ENCODE measurements at places on chromosomes 7 and 10. TPM values are rescaled to one million over a fixed set of nuclear protein-coding genes. Genes with fewer than 3 reads are reported as not detected.

Gene SLC18A3
- total RNA-seq = not detected

Gene HYAL4
- total RNA-seq = not detected

Gene FRG2B
- not detected for total RNA-seq

Gene DKK1
- not detected for total RNA-seq

Gene RADIL
- not detected for total RNA-seq

Gene CUBN
- 3.3 TPM for total RNA-seq

Gene COL1A2
- total RNA-seq = not detected

Gene ZNF425
- 0.52 TPM for total RNA-seq

Gene ADAMTS14
- total RNA-seq = not detected

Gene DGKB
- not detected for total RNA-seq

Gene SFRP4
- not detected for total RNA-seq

Gene TES
- total RNA-seq = 75.8 TPM

Gene CHRM2
- total RNA-seq = not detected

Gene SKIDA1
- total RNA-seq = not detected

Gene MMP21
- total RNA-seq = 0.27 TPM

Gene PON1
- not detected for total RNA-seq

Gene SPDYE5
- 0.25 TPM for total RNA-seq

DNA sequence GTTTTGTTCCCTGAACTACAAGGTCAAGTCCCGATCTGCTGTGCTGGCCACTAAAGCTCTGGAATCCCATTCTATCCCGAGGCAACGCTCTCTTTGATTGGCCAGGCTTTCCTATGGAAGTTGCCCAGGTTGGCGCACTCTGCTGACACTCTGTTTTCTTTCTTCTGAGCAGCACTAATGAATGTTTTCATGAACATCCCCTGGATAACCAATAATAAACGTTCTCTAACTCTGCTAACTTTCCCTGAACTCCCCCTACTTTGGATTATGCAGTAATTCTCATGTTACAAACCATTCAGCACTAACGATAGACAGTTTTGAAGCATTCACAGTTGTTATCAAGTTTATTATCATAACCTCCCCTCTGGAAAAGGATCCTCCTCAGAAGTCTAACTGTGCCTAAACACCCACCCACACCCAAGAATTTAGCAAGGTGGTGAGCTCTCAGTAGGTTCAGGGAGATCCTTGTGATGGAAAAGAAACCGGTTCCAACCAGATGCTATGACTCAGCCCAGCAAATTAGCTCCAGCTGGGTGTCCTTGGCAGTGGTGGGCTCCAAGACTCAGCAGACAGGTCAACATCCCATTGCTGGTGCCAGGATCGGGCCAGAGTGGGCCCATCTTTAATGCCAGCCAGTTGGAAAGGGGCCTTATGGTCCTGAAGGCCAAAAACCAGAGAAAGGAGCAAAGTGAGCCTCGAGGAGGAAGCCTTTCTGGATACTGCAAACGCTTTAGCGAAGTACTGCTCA, 68.4 kb downstream of the CREB3L2 start:
- DNase-seq = no peak

- DNase-seq = peak; percentile 56
Observed at GRCh38 chr10:137031-137430, 1.8 kb downstream of the ZMYND11 start.

DNA sequence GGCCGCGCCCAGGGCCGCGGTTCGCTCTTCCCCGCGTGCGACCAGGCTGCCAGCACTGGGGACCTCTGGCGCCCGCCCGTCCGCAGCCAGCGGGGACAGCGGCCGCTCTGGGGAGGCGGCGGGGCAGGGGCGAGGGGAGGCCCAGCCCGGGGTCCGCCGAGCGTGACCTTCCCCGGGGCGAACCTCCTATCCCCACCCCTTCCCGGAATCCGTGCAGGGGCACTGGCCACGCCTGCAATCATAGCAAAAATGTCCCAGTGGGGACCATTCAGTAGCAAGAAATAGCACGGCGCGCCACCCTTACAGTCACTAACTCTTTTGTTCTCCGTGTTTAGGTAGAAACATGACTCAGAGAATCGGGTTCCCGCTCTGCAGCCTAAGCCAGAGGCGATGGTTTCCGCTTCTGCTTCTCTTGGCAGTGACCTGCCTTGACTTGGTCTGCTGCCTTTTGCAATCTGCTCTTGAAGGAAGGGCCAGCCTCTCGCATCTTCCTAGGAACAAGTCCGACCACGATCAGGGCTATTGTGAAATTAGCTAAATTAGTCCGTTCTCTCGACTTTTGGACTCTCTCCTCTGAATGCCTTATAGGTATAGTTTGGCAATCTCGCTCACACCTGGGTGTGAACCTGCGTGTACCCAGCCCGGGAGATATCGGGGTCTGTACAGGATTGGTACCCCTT, 79.3 kb upstream of the ACBD5 start:
- DNase-seq = peak; percentile 11

DNA sequence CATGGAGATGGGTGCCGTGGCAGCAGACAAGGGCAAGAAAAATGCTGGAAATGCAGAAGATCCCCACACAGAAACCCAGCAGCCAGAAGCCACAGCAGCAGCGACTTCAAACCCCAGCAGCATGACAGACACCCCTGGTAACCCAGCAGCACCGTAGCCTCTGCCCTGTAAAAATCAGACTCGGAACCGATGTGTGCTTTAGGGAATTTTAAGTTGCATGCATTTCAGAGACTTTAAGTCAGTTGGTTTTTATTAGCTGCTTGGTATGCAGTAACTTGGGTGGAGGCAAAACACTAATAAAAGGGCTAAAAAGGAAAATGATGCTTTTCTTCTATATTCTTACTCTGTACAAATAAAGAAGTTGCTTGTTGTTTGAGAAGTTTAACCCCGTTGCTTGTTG, 25.9 kb downstream of the BAG3 start:
- DNase-seq = no peak

DNA sequence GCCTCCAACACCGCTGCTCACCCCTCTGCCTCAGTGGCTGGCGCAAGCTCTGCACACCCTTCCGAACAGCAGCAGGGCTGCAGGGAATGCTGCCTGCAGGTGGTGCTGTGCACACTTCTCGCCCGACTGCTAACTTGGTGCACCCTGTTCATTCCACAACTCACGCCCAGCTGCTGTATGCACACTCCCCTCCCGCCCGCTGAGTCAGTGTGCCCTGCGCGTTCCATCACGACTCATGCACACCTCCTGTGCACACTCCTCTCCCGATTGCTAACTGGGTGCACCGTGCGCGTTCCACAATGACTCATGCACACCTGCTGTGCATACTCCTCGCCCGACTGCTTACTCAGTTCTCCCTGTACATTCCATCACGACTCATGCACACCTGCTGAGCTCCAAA, 21.5 kb downstream of the ADARB2 start:
- no peak for DNase-seq

GRCh38 chr7:116339564-116339963, 129.2 kb downstream of the TES start:
- no peak for DNase-seq

DNA sequence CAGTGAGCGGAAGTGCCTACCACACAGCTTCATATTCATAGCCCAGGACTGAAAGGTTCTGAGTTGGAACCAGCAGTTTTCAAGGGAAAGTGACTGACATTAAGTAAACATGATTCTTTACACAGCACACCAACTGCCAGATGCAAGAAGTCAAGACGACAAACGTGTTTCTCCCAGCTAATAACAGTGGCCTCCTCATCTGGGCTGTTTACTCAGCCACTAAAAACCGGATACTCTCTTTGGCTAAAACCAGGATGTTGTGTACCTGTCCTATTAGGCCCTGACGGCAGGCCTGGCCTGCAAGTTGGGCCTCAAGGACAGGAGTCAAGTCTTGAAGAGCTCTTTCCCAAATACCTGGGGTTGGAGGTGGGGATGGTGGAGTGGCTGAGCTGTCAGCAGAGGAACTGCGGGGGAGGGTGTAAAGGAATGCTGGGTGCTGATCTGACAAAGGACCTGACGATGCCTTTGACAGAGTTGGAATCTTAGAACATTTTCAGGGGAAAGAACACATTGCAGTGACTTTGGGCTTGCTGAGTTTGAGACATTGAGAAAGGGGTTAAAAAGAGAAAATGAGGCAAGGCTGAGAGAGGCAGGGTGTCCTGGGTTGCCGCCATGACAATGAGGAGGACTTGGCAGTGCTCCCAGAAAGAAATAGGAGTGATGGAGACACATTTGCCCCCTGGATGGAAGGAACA, 57.7 kb downstream of the STEAP1B start:
- DNase-seq = no peak

GRCh38 chr10:122001698-122002097, 12.7 kb downstream of the TACC2 start:
- no peak for DNase-seq

DNA sequence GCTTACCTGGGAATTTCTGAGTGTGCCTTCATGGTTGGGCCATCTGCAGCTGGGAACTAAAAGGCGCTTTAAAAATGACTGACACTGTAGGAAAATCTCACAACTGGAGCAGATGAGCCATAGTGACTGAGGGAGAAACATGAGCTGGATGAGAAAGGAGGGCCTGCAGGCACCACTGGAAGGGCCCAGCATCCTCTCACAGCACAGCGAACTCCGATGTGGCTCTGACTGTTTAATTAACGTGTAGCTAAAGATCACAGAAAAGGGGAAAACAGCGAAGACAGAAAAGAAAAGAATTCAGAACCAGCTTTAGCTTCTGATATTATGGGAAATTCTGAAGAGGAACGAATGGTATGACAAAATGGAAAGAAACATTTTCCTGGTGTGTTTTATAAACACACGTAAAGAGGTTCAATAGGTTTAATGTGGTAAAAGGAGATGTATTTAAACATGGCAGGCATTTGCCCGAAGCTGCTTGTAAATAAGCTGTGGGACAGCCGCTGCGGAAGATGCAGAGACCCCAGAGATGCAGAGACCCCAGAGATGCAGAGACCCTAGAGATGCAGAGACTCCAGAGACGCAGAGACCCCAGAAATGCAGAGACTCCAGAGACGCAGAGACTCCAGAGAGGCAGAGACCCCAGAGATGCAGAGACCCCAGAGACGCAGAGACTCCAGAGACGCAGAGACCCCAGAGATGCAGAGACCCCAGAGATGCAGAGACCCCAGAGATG, 534.3 kb downstream of the PTPRN2 start:
- no peak for DNase-seq

- DNase-seq = no peak
Observed at GRCh38 chr7:134744569-134744968, 34.9 kb upstream of the CALD1 start.

DNA sequence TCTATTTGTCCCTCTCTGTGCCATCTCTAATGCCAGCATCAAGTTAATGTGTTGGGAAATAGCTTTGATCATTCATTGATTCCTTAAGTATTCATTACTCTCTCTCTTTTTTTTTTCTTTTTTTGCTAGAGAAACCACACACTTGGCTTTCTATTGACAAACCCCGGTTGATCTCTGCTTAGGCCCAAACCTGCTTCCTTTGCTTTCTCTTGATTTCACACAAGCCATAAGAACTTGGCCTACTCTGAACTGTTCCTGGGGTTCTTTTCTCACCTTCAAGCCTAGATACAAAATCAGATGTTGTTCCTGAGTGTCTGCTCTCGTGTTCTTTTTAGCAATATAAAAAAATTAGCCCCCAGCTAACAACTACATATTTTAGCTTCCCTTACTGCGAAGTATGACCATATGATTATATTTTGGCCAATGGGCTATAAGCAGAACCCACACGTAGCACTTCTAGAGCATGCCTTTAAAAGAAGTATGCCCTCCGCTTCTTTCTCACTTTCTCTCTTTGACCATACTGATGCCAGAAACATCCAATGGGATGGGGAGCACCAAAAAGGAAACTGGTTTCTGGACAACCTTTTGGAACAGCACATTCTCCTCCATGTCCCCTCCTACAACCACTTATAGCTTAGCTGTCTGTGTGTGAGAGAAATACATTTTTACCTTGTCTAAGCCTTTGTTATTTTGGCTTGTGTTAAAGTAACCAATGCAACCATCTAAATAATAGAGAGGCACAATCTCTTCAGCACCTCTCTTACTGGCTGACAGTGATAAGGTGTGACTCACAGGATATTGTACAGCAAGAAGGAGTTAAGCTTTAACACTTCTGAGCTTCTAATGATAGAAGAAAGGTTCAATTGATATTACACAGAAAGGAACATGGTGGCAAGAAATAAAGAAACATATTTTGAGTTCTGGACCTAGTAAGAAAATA, 96.6 kb upstream of the LRRN3 start:
- no peak for DNase-seq

- no peak for DNase-seq
Observed at GRCh38 chr10:114336823-114337509, 67.3 kb downstream of the AFAP1L2 start.

- no peak for DNase-seq
Observed at GRCh38 chr7:151085329-151085690, 965 bp upstream of the AGAP3 start.

DNA sequence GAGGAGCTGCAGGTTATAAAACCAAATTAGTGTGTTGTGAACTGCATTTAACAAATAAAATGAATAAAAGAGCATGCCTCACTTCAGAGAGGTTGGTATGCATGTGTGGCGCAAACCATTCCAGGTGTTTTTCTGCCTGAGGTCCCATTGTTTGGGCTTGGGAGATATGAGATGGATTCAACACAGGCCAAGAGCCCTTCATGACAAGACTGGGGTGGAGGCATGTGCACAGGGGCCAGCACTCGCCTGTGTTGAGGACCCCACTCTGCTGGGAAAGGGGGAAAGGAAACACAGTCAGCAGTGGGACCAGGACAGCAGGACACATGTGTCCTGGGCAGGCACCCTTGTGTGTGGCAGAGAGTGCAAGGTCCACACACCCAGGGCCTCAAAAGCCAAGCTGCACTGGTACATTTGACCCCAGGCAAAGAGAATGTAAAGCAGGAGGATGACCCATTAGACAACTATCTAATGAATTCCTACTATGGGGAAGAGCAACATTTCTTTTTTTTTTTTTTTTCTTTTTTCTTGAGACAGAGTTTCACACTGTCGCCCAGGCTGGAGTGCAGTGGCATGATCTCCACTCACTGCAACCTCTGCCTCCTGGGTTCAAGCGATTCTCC, 9.2 kb upstream of the SLC18A3 start:
- no peak for DNase-seq

DNA sequence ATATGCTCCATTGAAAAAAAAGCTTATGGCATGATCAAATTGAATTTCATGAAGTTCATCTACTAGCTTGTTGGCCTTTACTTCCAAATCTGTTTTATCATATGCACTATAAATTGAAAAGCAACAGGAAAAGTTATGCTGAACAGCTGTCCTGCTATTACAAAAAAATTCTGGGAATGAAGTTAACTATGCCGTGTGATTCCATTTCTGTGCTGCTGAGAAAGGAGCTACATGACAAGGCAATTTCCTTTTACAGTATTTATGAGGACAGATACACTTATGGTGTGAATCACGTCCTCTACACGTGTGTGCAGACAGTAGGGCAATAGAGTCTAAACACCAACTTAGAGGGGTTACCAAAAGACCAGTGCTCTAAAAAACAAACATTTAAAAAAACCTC, 426.5 kb upstream of the AKR1E2 start:
- DNase-seq = no peak

Measured in CD8-positive, alpha-beta T cell (primary cell).